ENCODE measurements at places on chromosomes 4 and X.

GRCh38 chr4:3741217-3742011 is 24.8 kb upstream of the ADRA2C start:
- DNase-seq = no peak

DNA sequence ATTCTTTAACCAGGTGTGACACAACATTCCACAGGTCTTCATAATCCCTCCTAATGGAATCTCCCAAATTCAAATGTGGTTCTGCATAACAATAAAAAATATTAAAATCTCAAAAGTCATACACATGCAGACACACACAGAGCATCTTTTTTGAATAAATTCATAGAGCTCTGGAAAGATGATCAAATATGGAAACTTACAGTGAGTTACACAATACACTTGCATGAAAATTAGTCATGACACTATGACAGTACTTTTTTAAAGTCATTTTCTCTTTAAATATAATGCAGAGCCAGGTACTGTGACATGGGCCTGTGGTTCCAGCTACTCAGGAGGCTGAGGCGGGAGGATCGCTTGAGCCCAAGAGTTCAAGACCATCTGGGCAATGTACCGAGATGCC is 38.9 kb downstream of the DDX60L start:
- no peak for DNase-seq

GRCh38 chrX:125089761-125090445 is 229.8 kb upstream of the TEX13C start:
- DNase-seq = no peak

DNA sequence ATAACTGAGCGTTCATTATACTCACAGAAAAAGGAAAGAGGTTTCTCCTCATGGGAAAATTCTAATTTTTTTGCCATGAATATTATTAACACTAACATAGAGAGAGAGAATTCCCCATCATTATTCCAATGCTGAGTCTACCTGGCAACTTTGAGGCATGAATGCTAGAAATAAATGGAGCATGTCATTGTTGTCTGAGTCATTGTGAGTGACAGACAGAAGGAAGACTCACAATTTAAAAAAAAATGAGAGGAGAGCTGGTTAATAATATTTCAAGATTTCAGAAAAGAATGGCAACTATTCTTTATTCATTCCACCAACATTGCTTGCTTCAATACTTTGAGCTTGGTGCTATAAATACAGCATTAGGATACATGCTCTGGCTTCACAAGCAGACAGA is 170.4 kb upstream of the HS3ST1 start:
- no peak for DNase-seq

- no peak for DNase-seq
Observed at GRCh38 chr4:155119006-155119405, 89.4 kb upstream of the NPY2R start.

GRCh38 chr4:67436742-67437141 is 108.6 kb downstream of the CENPC start:
- no peak for DNase-seq

- no peak for DNase-seq
Observed at GRCh38 chr4:108556166-108556565, 64.2 kb upstream of the RPL34 start.

DNA sequence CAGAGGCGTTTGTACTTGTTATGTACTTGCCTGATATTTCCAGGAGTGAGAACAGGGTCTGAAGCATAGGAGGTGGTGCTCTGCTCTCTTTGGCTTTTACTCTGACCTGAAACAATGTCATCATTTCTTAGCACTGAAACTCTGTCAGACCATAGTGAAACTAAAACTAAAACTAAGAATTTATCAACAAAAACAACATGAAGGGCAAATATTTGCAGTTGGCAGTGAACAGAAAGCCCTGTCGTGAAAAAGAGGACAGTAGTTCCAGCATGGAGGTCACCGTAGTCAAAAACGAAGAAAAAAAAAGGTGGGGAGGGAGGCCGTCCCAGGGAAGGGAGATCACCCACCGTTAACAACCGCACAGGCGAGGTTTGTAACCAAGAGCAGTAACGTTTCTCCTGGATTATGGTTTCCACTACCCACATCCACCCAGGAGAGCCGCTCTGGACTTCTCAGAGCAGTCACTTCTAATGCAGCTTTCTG is 97.5 kb downstream of the ANK2 start:
- no peak for DNase-seq

DNA sequence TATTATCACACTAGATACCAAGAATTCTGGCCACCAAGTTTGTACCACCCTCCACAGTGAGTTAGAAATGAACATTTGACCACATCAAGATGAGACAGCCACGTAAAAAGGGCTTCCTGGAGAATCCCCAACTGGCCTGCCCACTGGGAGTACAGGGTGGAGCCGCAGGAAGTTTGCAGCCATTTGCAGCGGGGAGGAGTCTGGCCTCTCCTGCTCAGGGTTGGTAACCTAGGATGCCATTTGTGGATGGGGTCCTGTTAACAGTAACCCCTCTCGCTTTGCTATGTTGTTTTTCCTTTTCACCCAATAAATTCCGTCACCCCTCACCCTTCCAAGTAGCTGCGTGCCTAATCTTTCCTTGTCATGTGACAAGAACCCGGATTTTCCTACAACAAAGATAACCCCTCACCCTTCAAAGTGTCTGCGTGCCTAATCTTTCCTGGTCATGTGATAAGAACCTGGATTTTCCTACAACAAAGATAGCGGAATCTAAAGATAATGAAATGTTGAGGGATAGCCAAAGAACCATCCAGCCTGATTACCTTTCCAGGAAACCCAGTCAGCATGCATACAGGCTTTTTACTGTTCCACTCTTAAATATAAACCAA is 245.4 kb downstream of the NAF1 start:
- no peak for DNase-seq

DNA sequence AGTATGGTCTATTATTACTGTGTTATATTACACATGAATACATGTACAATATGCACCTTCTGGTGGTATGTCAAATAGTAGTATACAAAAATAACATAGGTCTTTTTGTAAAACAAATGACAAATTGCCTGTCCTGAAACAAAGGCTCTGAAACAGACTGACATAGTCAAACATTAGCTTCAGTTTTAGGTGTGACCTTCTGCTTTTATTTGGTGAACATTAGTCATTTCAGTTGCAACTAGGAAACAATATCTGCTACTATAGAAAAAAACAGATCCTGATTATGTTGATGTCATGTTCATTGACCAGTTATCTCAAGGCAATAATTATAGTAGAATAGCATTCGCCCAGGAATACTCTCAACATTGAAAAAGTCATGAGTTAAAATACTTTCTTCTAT is 123.0 kb downstream of the CHRNA9 start:
- no peak for DNase-seq

GRCh38 chr4:20983763-20984575 is 283.7 kb downstream of the PACRGL start:
- no peak for DNase-seq

DNA sequence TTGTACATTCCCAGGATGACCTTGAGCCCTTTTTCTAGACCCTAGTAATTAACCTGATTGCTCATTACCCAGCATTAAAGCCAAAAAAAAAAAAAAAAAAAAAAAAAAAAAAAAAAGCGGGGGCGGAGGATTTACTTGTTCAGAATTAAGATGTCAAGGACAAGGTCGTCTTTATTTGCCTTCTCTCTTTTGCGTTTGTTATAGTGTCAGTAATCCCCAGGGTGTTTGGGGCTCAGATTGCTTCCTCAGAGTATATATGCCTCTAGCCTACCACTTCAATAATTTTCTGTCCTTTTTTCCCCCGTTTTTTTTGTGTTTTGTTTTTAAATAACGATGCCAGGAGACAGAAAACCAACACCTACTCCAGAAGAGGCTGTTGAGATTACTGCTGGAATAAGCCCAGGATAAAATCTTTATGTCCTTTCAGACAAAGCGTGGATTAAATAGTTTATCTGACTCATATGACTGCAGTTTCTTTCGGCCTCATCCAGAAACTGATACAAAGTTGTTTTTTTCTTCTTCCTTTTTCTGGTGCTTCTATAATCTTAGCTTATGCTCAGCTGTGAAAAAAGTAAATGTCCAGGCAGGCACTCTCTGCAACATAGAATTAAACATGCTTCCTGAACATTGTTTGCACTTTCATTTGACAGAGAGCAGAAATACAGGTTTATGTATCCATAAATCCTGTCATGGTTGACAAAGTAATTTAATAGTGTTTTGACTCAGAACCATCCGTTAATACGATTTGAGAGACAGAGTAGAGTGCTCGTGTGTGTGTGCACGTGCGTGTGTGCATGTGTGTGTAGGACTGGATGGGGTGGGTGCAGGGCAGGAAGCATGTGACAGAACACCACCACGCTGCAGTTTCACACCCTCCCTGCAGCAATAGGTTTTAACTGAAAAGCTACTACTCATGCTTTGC is 138.6 kb downstream of the AFF1 start:
- peak; percentile 64 for DNase-seq

DNA sequence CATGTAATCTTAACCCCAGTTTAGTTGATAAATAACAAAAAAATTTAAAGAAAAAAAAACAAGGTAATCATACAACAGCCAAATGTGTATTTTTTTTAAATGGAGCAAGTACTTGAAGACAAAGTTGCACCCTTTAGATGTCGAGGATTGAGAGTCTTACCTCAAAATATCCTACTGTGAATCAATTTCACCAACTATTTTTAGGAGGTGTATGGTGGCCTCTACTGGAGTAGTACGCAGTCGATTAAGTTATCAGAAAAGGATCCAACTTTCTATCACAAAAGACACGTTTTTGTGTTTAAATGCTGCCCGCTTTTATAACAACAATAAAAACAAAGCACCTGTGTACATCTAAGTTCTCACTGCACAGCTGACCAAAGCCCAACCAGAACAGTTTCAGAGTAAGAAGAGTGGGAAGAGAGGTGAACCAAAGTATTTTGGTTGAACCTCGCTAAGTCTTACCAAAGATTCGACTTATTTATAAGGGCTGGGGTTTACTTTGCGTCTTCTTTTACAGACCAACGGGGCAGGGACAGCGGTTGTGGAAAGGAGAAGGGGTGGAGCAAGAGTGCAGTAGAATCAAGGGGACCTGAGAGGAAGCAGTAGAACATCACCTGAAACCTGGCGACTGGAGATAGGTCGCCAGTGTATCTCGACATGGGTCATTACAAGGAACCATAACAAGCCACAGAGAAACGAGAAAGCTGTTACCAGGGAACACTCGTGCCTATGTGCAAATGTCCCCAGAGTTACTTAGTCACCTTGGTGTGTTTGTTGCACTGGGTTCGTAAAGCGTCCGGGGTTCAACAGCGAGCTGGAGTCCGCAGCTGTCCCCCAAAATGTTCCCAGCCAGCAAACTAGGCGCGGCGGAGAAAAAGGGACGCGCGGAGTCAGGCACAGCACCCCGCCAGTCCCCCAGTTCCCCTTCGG is 1.1 kb downstream of the RPS6KA6 start:
- peak; percentile 76 for DNase-seq

DNA sequence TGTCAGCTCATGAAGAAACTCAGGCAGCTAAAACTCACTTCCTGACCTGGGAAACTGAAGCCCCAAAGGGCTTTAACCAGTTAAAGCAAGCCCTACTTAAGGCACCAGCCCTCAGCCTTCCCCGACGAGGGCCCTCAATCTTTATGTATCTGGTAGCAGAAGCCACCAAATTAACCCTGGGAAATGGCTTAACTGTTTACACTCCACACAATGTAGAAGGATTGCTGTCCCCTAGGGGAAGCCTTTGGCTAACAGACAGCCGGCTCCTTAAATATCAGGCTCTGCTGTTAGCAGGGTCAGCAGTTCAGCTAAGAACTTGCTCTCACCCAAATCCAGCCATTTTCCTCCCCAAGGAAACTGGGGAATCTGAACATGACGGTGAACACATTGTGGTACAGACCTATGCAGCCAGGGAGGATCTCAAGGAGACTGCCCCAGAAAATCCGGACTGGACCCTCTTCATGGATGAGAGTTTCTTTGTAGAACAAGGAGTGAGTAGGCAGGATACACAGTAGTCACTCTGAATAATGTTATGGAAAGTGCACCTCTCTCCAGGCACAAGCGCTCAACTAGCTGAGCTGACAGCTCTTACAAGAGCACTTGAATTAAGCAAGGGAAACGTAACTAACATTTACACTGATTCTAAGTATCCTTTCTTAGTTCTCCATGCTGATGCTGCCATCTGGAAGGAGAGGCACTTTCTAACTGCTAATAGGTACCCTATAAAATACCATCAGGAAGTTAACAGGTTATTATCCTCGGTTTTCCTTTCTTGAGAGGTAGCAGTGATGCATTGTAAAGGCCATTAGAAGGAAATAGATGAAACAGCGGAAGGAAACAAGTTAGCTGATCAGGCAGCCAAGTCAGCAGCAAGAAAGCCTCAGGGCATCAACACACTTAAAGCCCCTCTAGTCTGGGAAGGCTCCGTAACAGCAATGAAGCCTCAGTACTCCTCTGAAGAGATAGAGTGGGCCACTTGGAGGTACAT is 9.6 kb upstream of the NAF1 start:
- DNase-seq = no peak

DNA sequence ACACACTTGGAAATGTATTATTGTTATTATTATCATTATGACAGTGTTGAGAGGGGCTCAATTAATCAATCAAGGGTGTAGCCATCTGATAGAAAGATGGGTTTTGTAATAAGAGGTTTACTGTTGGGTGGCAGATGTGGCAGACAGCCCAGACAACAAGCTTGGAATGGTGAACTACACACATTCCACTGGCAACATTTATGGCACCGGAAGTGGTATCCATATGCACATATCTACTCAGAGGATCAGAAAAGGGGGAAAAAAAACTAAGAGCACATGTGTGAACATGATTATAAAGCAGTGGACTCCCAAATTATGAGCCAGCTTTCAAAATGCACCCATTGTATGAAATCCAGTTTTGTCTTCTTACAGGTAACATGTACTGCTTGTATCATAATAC is 125.9 kb upstream of the ARX start:
- no peak for DNase-seq

DNA sequence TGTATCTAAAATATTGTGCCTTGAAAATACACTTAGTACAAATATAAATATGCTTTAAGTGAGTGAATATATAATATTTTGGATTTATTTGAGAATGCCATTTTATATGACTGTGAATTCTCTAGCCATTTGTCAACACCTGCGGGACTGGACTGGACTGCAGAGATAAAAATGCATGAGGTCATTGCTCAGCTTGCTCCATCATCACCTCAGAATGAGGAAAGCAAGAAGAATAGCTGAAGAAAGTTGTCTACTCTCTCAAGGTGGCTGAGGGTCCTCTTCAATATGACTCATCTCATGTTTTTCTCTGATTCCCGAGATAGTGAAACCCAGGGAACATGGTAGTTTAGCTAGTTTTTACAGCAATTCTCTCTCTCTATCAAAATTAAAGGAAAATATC is 732.5 kb upstream of the AGA start:
- DNase-seq = no peak

- peak; percentile 74 for DNase-seq
Observed at GRCh38 chrX:2500091-2500802, 529 bp downstream of the DHRSX start.

DNA sequence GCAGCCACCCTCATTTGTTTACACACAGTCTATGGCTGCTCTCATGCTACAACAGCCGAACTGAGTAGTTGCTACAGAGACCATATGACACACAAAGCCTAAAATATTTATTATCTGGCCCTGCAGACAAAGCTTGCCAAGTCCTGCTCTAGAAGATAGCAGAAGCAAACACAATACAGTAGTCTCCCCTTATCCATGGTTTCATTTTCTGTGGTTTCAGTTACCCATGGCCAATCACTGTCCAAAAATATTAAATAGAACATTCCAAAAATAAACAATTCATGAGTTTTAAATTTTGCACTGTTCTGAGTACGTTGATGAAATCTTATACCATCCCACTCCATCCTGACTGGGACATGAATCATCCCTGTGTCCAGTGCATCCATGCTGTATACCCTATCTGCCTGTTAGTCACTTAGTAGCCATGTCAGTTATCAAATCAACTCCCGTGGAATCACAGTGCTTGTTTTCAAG is 40.2 kb upstream of the ZNF81 start:
- no peak for DNase-seq
